Vagina (tissue), 2 donors: ENCODE measurements at places on chromosomes 1 and 21.

GRCh38 chr1:4690951-4691675 lies 36.7 kb downstream of the AJAP1 start:
- DNase-seq = no peak

- no peak for DNase-seq
Observed at GRCh38 chr1:241447031-241447644, 72.4 kb downstream of the FH start.

- no peak for DNase-seq
Observed at GRCh38 chr1:31215065-31215570, 24.6 kb downstream of the NKAIN1 start.

DNA sequence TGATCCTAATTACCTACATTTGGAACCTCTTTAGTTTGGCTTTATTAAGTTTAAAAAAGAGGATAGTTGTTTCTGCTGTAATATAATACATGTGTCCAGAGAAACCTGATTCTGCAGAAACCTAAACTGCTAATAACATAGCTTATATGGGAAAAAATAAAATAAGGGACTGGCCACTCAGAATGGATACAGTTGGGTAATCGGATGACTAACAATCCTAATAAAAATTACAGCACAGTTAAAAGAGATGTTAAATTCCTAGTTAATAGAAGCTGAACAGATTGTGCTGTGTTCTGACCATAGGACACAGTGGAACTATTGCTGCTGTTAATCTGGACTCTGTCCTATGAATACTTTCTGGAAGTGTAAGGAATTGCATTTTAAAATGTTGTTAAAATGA lies 16.0 kb downstream of the ARV1 start:
- no peak for DNase-seq

DNA sequence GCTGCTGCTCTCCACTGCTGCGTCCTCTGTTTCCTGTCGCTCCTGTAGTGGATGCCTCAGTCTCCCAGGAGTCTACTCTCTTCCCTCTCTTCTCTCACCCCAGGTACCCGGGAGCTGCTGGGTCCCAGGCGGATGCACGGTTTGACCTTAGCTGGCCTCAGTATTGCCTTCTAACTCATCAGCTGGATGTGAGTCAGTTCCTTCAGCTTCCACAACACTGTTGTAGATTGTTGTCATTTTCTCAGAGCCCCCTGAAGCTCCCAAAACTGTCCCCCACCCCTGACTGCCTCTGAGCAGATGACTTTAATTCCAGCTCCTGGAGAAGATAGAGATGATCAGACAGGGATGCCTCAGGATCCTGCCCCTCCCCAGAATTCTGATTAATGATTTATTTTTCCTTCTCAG lies 7.2 kb downstream of the CNIH3 start:
- no peak for DNase-seq

DNA sequence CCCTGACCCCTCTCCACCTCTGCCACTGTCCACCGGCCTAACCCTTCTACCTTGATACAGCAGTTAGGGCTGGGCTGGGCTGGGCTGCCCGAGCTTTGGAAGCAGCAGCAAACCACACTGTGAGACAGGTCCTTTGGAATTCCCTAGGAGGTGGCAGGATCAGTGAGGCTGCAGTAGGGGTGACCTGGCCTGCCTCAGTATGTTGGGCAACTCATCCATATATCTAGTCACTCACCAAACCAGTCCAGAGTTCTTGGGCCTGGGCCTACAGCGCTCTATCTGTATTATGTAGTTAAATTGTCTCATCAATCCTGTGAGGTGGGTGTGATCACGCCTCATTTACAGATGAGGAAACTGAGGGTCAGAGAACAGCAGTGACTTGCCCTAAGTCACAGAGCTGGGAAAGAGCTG lies 13.3 kb upstream of the SYNC start:
- no peak for DNase-seq

DNA sequence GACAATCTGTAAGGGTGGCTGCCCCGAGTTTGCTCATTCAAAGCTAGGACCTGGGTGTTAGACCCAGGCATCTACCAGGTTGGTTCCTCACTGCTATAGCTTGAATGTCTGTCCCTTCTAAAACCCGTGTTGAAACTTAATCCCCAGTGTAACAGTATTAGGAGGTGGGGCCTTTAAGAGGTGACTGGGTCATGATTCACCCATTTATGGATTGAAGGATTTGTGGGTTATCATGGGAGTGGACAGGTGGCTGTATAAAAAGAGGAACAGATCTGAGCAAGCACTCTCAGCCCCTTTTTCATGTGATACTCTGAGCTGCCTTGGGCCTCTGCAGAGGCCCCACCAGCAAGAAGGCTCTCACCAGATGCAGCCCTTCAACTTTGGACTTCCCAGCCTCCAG lies 29.4 kb downstream of the PSMG1 start:
- no peak for DNase-seq

DNA sequence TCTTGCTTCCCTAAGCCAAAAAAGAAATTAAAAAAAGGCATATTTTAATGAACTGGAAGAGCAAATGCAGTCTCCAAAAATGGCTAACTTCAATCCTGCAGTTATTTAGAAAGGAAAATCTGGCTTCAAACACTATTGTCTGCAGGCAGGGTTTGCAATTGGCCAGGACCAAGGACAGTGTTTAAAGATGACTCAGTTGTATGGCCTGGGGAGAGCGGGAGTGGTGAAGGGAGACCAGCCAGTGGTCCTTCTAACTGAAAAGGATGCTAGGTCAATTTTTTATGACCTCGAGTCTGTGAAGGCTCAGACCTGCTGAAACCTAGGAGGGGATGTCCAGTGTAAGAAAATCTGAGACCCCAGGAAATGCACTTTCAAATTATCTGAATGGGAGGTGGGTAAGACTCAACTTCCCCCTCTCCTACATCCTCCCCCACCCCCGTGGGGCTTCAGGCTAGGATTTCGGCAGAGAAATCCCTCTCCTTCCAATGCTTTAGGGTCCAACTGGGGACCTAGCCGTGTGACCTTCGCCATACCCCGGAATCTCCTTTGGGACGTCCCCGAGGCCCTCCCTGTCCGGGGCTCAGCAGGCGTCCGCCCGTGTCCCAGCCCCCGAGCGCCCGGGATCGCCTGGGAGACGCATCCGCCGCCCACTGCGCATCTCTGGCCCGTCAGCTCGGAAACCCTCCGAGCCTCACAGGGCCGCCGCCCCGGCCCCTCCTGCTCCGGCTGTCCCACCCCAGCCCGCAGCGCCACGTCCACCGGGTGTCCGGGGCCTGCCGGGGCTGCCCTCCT lies 602 bp upstream of the RIMKLA start:
- no peak for DNase-seq

DNA sequence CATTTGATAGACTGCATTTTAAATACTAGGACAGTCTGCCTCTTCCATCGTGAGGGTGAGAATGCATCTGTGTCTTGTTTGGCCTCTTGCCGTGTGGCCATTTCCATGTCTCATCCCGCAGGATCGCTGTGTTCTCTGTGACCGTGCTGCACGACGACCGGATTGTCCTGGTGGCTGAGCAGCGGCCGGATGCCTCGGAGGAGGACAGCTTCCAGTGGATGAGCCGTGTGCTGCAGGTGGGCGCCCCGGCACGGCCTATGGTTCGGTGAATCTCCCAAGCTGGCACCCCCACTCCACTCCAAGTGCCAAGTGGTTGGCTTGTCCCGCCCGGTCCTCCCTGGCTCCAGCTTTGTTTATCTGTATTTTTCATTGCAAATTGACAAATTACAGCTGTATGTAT lies 55.2 kb downstream of the S100B start:
- no peak for DNase-seq

- no peak for DNase-seq
Observed at GRCh38 chr1:167862432-167863076, 51.4 kb downstream of the ADCY10 start.

- DNase-seq = no peak
Observed at GRCh38 chr1:226095286-226095685, 32.8 kb downstream of the H3-3A start.

GRCh38 chr1:224274970-224275626 lies 54.9 kb downstream of the NVL start:
- DNase-seq = no peak

- no peak for DNase-seq
Observed at GRCh38 chr21:37675202-37675801, 241.0 kb downstream of the KCNJ6 start.

DNA sequence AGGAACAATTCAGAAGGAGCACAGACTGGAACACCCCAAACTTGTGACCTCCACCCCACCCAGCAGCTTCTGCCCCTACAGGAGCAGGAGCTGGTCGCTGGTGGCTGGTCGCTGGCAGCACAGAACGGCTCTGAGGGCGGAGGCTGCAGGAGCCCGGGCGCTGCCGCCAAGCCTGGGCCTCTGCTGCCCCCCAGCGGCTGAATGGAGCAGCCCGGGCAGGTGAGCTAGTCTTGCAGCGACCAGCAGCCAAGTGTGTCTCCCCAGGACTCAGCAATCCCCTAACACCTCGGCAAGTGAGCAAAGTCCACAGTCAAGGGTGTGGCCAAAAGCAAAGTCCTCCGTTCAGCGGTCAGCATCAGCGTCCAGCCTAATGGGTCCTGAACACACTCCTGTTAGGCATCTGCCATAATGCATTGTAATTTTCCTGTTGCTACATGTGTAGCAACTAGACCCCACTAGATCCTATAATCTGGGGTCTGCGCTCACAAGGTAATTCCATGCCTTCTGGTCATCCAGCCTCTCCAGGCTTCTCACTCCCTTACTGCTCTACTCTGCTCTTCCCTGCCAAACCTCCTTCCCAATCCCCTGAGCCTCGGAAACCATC lies 12.1 kb upstream of the GJB5 start:
- DNase-seq = no peak

- DNase-seq = no peak
Observed at GRCh38 chr1:55724551-55725325, 509.6 kb upstream of the USP24 start.

- DNase-seq = no peak
Observed at GRCh38 chr1:205748403-205749233, 1.4 kb downstream of the NUCKS1 start.
